ENCODE measurements at places on chromosomes 4 and X.

DNA sequence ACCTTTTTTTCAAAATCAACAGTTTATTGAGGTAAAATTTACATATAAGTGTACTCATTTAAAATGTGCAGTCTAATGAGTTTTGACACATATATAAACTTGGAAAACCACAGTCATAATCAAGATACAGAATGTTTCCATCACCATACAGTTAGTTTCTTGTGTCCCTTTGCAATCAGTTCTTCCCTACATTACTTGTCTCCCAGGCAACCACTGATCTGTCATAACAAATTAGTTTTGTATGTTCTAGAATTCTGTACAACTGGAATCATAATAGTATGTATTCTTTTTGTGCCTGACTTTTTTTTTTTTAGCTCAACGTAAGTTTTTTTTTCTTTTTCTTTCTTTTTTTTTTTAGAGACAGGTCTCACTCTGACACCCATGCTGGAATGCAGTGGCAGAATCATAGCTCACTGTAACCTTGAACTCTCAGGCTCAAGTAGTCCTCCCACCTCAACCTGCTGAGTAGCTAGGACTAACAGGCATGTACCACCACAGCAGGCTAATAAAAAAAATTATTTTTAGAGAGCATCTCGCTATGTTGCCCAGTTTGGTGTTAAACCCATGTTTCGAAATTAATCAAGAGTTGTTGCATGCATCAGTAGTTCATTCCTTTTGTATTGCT is 26.9 kb downstream of the ARFIP1 start:
- DNase-seq, result no peak

DNA sequence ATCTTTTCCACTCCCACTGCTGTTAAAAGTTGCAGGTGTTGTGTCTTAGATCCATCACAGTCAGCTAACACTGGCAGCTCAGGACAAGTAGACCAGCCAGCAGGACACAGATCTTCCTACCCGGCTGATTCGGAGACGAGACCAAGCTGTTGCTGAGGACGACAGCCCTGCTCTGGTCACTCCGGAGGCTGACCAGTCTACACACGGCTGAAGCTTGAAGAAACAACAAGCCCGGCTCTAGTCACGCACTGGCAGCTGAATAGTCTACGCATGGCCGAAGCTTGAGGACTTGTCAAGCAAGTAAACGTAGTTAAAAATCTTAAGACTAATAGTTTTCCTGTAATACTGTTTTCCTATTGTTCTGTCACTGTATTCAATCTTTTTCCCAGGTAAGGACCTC is 1.8 kb downstream of the ACOX3 start:
- no peak for DNase-seq

DNA sequence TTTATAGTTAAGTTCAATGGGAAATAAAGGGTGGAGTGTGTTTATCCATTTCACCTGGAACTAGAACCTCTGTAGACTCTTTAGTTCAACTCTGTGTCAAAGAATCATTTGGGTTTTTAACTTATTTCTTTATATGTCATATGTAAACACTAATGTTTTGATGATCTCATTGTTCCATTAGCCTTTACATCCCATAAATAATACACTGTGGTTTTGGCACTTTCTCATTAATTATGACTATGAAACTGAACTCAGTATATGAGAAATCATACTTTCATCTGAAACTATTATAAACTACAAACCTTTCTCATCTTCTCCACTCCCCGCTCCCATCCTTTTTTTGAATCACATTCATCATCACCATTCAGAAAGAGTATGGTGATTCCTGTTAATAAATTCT is 31.0 kb downstream of the F8 start:
- no peak for DNase-seq

DNA sequence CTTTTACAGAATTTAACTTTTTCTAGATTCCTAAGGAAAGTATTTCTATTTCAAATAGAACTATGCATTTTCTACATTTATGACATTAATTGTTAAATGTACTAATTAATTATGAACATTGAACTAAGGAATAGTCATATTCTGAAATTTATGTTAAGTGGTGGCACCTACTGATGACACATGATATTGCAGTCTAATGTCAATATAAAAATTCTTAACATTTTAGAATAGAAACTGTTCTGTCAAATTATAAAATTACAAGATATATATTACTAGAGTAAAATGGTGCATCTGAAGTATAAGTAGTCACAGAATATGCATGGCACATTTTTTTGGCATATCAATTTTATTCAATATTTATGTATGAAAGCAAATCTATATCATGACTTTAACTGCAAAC is 40.2 kb upstream of the NDNF start:
- no peak for DNase-seq

- no peak for DNase-seq
These were observed 48.3 kb upstream of the AMOT start for GRCh38 chrX:112888916-112889315.

DNA sequence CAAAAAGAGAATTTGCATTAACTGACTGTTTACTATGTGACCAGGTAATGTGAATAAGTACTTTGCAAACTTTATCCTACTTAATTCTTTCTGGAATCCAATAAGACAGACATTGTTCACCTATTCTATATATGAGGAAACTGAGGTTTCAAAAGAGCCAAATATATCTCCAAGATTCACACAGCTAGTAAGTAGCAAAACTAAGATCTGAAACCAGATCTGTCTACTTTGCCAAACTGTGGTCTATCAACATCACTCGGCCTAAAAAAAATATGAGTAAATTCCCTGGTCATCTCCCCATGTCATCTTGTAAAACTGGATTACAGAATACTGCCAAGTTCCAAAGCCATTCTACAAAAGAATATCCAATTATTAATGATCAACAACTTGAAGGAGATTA is 52.8 kb downstream of the ANAPC10 start:
- DNase-seq, result no peak

- no peak for DNase-seq
These were observed 25.3 kb downstream of the APBB2 start for GRCh38 chr4:41189076-41189475.

GRCh38 chr4:8599657-8600056 is 7.1 kb downstream of the CPZ start:
- DNase-seq, result no peak

DNA sequence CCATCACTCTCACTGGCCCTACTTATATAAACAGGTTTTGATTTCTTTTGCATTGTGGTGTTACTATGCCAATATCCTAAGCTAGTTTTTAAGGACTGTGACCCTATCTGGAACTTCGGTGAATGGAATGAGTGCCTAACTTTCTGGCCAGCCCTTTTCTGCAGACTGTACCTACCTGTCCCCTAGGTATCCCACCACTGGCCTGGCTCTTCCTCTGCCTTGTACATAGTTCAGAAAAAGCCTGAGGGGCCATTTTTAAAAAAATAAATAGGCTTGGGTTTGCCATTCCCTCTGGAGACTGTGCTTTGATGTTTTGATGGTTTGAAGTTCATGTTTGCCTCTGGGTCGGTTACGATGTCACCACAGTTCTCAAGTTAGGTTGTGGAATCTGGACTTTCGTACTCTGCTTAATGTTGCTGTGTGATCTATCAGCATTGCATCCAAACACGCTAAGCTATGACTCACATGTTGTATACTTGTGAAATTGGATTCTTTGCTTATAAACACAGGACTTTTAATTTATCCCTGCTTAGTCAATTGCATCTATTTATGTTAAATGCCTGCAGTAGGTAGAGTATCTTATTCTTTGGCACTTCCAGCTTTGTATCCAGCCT is 182.0 kb downstream of the ANKRD50 start:
- DNase-seq, result no peak

DNA sequence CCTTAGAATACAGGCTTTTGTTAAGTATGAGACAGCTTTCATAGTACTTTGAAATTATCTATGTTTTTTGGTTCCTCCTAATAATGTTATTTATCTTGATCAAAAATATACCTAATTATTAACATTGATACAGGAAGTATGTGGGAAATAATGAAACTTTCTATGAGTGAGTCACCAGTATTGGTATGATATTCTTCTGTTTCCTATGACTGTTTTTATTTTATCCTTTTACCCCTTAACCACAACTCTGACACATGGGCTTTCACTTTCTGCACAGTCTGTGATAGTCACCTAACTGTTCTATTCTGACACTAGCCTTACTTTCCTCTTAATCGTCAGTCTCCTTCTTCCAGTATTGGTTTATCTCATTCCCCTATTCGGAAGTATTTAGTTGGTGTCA is 4.7 kb downstream of the THAP9 start:
- no peak for DNase-seq

DNA sequence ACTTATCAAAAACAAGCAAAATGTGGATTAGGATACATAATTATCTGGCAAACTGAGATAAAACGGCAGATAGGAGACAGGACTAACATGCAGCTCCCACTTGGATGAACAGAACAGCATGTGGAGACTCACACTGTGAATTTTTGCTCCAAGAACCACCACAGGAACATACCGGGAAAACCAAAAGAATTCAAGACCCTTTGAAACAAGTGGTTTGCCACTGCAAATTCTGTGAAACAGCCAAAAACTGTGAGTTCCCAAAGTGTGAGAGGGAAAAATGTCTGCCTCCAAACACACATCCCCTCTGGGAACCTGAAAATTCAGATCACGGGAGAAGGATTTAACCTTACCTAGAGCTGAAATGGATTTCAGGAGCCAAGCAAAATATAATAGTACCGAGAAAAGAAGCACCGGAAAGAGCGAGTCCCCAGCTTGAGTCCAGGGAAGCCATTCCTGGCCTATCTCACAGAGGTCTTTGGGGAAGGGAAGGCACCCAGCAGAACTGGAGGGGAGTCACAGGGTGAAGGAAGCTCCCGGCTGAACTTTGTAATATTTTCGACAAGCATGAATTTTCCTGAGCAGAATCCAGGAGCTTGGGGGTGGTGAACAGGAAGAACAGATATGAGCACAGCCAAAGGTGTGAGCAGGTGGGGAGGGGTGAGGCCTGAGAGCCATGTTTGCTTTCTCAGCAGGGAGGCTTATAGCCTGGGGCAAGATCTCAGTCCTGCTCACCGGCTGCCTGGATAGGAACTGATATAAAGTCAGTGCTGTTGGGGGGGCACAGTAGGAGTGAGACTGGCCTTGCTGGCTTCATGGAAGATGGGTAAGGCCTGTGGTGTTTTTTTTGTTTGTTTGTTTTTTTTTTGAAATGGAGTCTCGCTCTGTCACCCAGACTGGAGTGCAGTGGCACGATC is 23.9 kb downstream of the MANBA start:
- no peak for DNase-seq

DNA sequence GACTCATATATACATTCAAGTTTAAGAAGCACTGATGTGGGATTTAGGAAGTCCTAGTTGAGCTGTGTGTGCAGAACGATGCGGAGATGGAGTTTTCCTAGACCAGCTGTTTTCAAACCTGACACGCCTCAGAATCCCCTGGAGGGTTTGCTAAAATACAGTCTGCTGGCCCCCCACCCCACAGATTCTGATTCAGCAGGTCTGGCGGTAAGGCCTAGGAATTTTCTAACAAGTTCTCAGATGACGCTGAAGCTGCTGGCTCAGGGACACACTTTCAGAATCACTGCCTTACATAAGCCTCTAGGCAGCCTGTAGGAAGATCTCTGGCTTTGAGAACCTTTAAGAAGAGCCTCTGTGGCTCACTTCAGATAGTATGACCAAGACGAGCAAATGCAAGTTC is 73.1 kb downstream of the PHEX start:
- DNase-seq, result no peak

GRCh38 chr4:10035130-10035529 is 13.8 kb upstream of the SLC2A9 start:
- no peak for DNase-seq

- no peak for DNase-seq
These were observed 115.0 kb upstream of the TEX13C start for GRCh38 chrX:125204681-125205132.

Data from putamen (tissue), 1 donor.